ENCODE measurements at places on chromosomes 16 and 17.
A peak's percentile ranks its signal among the peaks of the same experiment; 100 is the strongest.

- DNase-seq = no peak
Measured at GRCh38 chr17:78892520-78892919, 10.5 kb downstream of the CEP295NL start.

DNA sequence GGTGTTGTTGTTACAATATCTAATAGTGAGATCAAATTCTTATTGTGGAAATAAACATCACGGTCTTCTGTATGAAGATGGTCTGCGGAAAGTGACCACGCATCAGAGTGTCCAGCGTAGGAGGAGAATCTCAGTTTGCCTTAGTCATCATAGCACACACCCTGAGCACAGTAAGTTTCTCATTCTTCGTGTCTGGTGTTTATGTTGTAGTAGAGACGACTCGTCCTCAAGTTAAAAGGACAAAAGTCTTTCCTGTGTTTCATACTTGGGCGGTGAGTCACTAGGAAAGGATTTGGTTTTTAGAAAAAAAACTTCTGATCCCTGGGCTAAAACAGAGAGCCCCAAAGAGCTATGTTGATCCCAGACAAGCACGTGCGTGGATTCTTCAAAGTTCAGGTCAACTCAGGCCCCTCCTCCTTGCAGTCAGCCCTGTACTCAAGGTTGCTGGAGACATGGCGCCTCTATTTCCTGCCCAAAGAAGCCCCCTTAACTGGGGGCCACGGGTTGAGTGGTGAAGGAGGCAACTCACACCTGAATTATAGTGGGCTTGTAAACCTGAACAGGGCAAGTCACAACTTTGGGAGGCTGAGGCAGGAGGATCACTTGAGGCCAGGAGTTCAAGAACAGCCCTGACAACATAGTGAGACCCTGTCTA is 170.4 kb downstream of the ZFHX3 start:
- DNase-seq = no peak

- DNase-seq = no peak
Measured at GRCh38 chr17:30203471-30203981, 32.0 kb downstream of the SLC6A4 start.

DNA sequence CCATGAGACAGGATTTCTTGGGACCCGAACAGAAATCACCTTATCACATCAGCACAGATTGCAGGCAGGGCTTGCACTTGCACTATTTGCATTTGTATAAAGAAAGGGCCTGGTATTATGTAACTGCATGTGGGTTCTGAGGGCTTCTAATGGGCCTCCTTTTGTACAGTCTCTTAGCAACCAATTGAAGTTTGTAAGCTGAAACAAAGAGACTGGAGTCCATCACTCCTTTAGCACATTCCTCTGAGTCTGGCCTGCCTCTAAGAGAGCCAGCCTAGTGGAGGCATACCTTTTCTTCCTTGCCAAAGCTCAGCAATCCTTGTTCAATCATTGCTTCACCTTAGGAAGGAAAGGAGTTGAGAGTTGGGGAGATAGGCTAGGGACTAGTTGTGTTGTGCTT is 387.1 kb downstream of the XYLT1 start:
- no peak for DNase-seq

GRCh38 chr17:40647624-40648383 is at the start of gene SMARCE1:
Gene SMARCE1, minus strand, starts transcription at chr17:40647818. Its CDS starts 2,016 bp downstream, at chr17:40645802.
- peak; percentile 65 for DNase-seq

- DNase-seq = peak; percentile 42
Measured at GRCh38 chr17:45050481-45051059, 862 bp downstream of the DCAKD start.

DNA sequence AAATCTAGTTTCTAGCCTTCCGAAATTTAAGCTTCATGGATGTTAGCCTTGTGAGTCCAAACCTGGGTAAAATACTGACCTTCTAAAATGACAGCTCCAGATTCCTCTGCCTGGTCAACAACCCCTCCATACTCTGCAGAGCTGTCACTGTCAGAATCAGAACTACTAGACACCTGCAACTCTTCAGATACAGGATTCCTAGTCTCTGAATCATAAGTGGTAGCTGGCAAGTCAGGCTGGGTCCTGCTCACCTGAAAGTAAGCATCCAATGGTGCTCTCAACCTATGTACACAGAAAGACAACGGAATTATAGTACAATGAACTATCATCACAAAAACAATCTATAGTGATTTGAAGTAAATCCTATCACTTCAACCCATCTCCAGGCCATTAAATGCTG is 14.8 kb downstream of the RFWD3 start:
- no peak for DNase-seq

GRCh38 chr16:85860413-85861094 is 38.4 kb upstream of the IRF8 start:
- DNase-seq = no peak

GRCh38 chr17:49132699-49133364 is at the start of gene B4GALNT2:
Gene B4GALNT2, plus strand, starts transcription at chr17:49132769. Its CDS starts 24 bp downstream, at chr17:49132793.
- DNase-seq = no peak

- DNase-seq = no peak
Measured at GRCh38 chr17:9080296-9080914, 59.1 kb downstream of the NTN1 start.

- no peak for DNase-seq
Measured at GRCh38 chr16:28213396-28213795, 1.6 kb upstream of the XPO6 start.

GRCh38 chr17:48954300-48954755 is 9.7 kb upstream of the SNF8 start:
- DNase-seq = no peak

DNA sequence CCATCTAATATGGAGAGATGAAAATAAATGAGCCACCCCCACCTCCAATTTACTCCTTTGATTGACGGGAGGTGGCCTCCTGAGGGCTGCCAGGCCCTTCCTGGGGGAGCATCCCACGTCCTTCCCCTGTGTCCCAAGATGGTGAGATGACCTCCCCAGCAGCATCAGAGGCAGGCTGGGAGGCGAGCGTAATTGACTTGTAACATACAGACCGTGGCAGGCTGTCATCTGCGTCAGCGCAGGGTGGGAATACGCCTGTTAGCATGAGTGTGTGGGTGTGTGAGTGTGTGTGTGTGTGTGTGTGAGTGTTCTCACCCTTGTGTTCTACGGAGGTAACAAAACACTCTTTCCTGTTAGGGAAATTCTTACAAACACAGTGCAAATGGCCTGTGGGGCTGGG is 156.9 kb upstream of the CIBAR2 start:
- DNase-seq = no peak

DNA sequence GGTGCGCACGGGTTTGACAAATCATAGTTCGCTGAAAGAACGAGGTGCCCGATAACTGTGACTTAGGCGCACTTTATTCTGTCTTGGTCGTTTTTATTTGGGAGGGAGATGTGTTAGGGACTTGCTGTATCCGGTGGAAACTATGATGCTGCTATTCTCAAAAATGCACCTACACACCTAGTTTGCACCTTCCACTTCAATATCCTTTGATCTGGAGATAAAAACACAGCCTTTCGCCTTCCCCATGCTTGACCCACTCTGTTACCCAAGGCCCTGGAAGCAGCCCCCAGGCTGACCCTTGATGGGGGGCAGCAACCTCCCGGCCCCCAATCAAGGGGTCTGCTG is 15.0 kb upstream of the FOXF1 start:
- no peak for DNase-seq

GRCh38 chr17:78933959-78934568 is 8.9 kb upstream of the TIMP2 start:
- DNase-seq = no peak

DNA sequence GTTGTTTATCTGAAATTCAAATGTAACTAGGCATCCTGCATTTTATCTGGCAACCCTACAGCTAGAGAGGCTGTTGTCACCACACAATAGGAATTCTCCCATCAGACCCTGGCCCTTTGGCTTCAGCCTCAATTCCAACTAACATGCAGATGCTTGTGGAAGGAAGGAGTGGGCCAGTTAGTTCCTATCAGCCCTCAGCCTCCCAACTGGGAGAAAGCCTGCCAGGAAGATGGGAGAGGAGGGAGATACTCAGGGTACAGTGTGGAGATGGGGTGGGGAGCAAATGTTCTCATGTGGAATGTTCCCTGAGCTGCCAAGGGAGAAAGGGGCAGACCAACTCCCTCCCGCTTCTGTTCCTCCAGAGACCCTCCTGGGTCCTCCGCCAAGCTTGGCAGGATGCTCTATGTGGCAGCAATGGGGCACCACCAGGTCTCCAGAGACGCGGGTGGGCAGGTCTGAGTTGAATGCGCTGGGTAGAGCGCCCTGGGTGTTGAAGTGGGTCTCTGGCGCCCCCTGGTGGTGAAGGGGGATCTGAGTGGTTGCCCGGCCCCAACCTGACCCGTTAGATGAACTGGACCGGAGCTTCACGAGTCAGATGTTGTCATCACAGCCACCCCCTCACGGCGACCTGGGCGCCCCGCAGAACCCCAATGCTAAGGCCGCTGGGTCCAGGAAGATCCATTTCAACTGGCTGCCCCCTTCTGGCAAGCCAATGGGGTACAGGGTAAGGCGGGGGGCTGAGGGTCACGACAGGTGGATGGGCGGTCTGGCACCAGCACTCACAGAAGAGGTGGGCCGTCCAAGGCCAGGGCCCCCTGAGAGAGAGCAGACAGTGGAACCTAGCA is 15.2 kb downstream of the GALK1 start:
- peak; percentile 86 for DNase-seq

DNA sequence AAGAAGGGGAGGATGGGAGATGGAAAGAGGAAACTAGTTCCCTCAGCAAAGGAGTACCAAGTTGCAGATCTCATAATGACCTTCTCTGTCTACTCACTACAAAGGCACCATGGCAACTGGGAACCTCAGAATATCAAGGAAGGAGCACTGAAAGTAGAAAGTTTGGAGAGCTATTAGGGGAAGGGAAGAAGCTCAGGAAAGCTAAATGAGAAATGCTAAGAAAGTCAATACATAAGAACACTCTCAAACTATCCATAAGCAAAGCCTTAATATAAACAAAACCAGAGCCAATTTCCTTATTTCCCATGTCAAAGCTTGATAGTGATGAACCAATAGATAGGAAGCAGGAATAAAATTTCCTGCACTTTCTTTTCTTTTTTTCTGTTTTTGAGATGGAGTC is 57.9 kb upstream of the C17orf78 start:
- DNase-seq = no peak

GRCh38 chr16:4399001-4399730 is 17.2 kb downstream of the CORO7 start:
- DNase-seq = no peak

- no peak for DNase-seq
Measured at GRCh38 chr16:83942074-83942473, 11.0 kb upstream of the OSGIN1 start.

DNA sequence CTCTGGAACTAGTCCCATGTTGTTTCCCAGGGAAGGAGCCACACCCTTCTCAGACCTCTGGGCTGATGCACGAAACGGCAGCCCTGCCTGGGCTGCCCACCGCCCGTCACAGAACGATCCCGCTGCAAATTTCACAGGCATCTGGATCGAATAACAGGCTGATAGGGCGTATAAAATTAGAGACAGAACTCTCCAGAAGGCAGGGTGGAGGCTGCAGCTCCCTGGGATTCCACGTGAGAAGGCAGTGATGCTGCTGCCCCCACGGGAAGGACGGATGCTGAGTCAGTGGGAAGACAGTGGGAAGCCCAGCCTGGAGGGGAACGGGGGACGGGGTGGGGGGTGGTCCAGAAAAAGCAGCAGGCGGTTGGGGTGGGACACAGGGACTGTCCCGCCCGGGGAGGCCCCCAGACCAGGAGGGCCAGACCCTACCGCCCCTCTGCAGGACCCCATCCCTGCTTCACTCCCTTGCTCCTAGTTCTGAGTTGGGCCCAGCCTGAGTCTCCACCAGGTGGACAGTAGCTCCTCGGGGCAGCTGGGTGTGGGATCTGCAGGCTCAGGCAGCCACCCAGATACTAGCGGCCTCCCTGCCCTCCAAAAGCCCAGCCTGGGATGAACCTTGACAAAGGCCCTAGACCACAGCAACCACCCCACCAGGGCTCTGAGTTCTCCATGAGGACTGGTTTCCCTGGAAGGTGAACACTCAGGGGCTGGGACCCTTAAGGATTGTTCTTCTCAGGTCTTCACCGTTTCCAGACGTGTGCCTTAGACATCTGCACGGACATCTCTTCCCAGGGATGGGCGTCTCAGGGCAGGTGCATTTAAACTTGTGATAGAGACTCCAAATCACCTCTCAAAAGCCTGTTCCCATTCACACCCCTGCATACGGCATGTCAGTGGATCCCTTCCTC is 117.8 kb downstream of the METRNL start:
- no peak for DNase-seq

- DNase-seq = no peak
Measured at GRCh38 chr16:55543472-55543871, 23.0 kb upstream of the CAPNS2 start.

DNA sequence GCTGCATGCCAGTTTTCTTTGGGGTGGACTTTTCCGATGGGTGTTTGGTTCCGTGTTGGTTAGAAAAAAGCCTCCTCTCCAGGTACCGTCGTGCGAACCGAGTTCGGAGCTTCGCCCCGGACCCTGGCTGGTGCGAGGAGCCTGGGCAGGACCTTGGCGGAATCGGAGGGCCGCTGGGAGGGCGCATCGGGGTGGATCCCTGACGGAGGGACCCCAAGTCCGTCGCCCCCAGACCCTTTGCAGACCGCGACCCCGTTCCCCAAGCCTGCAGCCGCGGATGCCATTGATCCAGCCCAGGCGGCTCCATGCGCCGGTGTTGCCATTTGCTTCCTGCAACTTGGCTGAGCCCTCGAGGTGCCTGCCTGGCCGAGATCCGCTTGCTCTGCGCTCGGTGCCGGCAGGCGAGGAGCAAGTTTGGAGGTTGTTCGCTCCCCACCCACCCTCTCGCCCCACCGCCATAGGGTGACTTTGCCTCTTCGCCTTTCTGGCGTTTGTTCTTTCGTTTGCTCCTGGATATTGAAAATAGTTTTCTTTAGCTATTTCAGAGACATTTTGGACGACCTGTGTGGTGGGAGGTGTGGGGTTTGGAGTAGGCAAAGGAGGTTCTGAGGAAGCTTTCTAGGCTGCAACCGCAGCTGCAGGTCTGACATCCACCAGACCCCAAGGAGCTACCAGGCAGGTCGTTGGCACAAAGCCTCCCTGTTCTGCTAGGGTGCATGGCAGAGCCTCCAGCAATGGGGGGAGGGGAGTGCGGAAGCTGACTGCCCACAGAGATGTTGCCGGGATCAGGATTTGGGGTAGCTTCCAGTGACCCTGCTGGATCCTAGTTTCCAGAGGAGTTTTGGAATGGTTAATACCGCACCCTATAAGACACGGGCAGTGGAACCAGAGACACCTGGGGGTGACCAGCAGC is 58.2 kb downstream of the RAP1GAP2 start:
- no peak for DNase-seq

- no peak for DNase-seq
Measured at GRCh38 chr16:15958703-15959348, 9.4 kb downstream of the ABCC1 start.

- DNase-seq = peak; percentile 26
Measured at GRCh38 chr16:528111-529011, 849 bp downstream of the CAPN15 start.
